Adipose tissue (tissue), 3 donors: ENCODE measurements at places on chromosomes 5 and 9. TPM values are rescaled to one million over a fixed set of nuclear protein-coding genes. Genes with fewer than 3 reads are reported as not detected.

POLR1E gene
- 29.2 TPM for polyA plus RNA-seq

SMIM33 gene
- 0.04 TPM for polyA plus RNA-seq

GRM6 gene
- not detected for polyA plus RNA-seq

NTRK2 gene
- 7.0 TPM for polyA plus RNA-seq
